WTC11 (cell line): ENCODE measurements at places on chromosomes 7 and 10. TPM values are rescaled to one million over a fixed set of nuclear protein-coding genes. Genes with fewer than 3 reads are reported as not detected.

GRCh38 chr7:141342621-141343408, 208.4 kb upstream of the AGK start:
- no peak for DNase-seq

- no peak for DNase-seq
Observed at GRCh38 chr7:121752706-121753105, 120.3 kb upstream of the PTPRZ1 start.

DNA sequence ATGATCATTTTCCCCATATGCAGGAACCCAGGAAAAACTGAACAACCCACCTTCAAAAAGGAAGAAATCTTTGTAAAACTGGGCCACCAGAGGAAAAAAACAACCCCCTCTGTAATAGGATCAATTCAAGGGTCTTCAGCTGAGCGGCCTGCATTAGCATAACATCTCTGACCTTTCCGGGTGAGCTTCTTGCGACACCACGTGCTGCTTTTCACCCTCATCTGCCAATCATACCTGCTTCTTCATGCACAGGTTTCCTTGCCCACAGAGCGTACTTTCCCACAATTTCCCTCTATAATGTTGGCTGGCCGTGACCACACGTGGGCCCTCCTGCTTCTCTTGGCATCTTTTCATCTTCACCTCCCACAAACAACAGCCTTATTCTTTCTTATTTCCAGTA, 284.3 kb upstream of the NEBL start:
- no peak for DNase-seq

DNA sequence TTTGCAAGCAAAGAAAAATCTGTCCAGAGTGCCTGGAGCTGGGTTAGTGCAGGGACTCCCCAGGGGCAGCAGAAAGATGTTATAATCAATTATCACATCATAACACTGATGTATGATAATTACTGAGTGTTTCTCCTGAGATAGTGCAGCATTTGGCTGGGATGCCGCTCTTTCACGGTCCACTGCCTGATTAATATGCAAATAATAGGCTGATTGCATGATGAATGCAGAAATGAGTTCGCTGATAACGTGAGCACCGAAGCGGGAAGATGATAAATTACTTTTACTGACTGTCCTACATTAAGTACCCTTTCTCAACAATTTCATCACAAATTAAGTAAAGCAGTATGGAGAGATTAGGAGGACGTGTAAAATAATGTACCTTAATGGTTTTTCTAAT, 71.4 kb upstream of the SH2B2 start:
- no peak for DNase-seq

- no peak for DNase-seq
Observed at GRCh38 chr10:62666275-62666674, 138.2 kb upstream of the ADO start.

Gene STX1A
- total RNA-seq = 17.7 to 20.4 TPM (median 18.5 TPM) in 3 replicates

Gene PAPSS2
- 22.1 to 30.4 TPM (median 29.7 TPM) in 3 replicates for total RNA-seq

Gene CALML3
- not detected in 3 replicates for total RNA-seq

DNA sequence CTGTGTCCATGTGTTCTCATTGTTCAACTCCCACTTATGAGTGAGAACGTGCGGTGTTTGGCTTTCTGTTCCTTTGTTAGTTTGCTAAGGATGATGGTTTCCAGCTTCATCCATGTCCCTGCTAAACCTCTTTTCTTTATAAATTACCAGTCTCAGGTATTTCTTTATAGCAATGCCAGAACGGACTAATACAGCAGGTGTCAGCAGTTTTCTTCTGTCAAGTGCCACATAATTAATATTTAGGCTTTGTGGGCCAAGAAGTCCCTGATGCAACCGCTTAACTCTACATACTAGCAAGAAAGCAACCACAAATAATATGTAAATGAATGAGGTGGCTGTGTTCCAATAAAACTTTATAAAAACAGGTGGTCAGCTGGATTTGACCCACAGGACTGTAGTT, 26.3 kb upstream of the C1QL3 start:
- DNase-seq = no peak

- no peak for DNase-seq
Observed at GRCh38 chr7:133945497-133945896, 181.6 kb upstream of the LRGUK start.

DNA sequence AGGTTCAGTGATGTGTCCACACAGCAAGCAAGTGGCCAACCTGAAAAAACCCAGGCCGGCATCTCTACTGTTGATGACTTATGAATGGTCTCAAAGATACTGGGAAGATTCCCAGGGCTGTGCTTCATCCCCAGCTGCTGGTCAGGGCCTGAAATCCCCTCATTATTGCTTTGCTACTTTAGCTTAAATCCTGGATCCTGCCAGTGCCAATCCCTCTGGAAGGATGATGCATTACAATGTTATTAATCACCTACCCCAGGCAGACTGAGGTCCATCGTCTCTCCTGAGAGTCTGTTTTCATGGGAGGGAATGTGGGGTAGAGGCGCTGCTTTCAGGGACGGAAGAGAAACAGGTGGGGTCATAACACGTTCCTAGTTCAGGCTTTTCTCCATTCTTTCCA, 371.6 kb downstream of the RPS24 start:
- DNase-seq = no peak

GRCh38 chr10:57741751-57742150, 525.9 kb downstream of the IPMK start:
- no peak for DNase-seq

DNA sequence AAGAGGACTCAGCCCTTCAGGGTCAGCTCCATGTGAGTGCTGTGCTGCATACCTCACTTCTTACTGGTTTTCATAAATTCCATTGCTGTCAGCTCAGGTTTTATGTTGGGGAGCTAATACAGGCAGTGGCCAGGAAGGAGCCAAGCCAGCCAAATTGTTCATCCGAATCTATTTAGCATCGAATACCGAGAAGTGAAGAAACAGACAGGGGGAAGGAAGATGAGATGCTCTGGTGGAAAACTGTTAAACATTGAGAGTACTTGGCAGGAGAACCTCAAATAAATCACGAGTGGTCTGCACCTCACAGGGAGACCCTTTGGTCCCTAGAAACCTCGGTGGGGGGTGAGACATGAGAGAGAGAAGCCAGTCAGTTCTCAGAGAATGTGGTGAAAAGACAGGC, 196.0 kb upstream of the TMEM72 start:
- DNase-seq = no peak

DNA sequence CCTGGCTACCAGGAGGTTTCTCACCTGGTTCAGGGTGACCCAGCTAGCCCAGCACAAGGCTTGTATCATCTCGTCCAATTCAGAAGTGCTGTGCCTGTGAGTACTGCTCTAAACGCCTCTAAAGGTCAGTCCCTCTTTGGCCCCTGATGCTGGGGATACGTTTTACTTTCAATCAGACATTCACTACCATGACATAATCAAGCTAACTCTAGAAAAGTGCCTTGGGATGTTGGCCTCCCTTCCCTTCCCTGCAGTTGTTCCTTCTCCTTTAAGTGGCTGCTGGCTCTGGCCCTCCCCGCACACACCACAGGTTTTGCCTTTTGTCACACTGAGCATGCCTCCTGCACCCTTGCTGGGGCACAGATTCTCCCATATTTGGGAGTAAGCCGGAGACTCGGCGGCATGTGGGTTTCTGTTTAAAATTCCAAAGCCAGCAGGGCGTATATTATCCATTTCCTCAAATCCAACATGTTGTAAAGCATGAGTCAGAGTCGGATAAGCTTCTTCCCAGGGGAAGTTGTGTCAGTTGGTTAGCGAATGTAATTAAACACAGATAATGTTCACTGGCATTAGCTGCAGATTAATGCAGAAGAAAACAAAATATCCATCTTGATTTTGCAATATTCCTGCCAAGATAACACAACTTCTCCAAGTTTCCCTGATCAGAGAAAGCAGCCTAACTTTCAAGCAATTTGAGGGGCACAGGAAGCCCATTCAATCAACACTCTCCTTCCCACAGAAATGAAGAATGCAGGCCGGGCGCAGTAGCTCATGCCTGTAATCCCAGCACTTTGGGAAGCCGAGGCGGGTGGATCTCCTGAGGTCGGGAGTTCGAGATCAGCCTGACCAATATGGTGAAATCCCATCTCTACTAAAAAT, 31.8 kb upstream of the VCL start:
- peak; percentile 86 for DNase-seq

DNA sequence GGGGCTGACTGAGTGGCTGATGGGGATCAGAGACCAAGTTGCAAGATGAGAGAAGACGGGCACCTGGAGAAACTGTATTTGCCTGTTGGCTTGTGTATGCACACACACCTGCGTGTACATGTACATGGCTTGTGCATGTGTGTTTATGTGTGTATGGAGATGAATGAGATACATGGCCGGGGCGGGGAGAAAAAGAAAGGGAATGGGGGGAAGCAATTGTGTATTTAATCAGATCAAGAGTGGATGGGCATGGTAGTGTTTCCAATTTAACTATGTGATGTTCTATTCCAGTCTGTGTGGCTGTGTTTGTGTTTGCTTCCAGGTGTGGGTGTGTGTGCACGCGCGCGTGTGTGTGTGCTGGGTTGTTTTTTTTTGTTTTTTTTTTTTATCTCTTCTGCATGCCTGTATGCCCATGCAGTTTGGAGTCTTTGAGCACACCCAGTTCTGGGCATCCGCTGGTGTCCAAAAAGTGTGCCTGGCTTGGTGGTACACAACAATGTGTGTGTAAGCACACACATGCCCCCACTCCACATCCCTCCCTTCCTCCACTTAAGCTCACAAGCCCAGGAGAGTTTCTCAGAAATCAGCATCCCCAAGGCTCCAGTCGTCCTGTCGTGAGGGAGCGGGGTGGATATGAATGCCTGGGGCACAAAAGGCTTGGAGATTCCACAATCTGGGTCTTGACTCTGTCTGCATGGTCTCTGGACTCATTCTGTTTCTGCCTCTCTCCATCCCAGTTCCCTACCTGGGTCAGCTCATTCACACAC, 2.5 kb upstream of the VGF start:
- DNase-seq = no peak

Gene PLA2G12B
- not detected in 3 replicates for total RNA-seq

DNA sequence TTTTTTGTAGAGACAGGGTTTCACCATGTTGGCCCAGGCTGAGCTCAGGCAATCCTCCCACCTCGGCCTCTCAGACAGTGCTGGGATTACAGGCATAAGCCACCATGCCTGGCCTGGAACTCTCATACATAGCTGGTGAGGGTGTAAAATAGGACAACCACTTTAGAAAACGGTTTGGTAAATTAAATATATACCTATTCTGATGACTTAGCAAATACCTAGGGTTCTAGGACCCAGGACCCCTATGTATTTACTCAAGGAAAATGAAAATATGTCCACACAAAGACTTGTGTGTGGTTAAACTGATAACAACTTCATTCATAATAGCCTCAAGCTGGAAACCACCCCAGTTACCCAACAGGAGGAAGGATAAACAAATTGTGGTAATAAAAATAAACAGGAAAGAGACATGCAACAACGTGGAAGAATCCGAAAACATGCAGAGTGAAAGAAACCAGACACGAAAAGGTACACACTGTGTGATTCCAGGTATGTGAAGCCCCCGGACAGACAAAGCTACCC, 52.7 kb downstream of the CARD11 start:
- no peak for DNase-seq

DNA sequence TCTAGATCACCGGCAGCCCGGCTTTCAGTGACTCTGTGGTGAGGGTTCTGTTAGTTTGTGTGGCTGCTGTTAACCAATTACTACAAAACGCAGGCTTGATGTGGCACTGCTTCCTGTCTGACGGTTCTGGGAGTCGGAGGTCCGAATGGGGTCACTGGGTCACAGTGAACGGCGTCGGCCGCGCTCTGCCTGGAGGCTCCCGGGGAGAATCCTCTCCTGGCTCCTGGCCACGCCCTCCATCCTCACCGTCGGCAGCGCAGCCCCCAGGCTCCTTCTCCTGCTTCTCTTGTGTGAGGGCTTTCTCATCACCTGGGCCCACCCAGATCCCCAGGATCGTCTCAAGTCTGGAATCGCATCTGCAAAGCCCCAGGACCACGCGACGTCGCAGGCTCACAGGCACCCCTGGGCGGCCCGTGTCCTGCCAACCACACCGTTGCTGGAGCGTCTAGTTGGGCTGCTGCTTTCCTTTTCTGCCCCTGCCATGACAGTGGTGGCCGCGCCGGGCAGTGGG, 31.8 kb upstream of the NKX6-2 start:
- no peak for DNase-seq

DNA sequence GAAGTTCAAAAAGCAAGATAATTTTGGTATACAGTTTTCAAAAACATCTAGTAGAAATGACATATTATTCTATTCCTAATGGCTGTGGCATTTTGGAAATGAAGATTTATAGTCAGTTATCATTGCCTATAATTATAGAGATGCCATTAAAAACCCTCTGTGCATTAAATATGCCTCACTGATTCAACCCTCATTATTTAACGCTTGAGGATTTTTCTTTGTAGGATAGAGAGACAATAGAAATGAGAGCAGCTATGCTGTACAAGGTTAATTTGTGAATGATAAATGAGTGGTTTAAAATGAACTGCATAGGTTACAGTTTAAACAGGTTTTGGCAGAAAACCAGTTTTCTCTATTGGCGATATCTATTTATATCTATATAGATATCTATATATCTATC, 32.2 kb upstream of the SEMA3A start:
- no peak for DNase-seq

Gene HECW1
- 4.9 to 6.1 TPM (median 5.4 TPM) in 3 replicates for total RNA-seq

GRCh38 chr10:13795653-13796555, 209.1 kb downstream of the PRPF18 start:
- no peak for DNase-seq

GRCh38 chr7:82360591-82361368, 82.8 kb downstream of the CACNA2D1 start:
- DNase-seq = no peak

DNA sequence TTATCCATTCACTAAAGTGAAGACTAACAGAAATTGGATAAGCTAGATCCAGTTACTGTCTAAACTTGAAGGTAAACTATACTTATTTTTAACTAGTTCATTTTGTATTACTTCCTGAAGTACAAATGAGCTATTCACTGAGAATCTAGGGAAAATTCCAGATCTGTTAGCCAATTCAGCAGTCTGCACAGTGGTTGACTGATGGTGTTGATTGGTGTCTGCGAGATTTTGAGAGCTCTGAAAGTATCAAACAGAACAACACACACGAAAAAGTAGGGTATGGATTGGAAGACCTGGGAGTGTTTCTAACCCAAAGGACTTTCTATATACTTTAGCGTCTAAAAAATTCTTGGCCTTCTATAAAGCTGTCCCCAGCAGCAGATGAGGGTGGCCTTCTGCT, 33.6 kb upstream of the AGR2 start:
- no peak for DNase-seq

DNA sequence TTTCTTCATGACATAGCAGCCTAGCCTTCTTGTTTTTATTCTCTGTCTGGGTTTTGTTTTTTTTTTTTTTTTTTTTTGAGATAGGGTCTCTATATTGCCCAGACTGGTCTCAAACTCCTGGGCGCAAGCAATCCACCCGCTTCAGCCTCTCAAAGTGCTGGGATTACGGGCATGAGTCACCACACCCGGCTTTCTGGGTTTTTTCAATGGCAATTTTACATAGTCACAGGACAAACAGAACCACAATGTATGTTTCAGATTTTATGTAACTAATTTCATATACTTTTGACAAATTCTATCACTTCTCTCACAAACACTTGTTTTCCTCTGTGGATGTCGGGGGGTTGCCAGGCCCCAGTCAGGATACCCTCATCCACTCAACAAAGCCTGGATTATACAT, 16.5 kb downstream of the DOCK4 start:
- DNase-seq = no peak

Gene MYL10
- not detected in 3 replicates for total RNA-seq

GRCh38 chr7:78690174-78690573, 763.3 kb downstream of the MAGI2 start:
- DNase-seq = no peak
